ENCODE measurements at places on chromosomes 3 and 15.

DNA sequence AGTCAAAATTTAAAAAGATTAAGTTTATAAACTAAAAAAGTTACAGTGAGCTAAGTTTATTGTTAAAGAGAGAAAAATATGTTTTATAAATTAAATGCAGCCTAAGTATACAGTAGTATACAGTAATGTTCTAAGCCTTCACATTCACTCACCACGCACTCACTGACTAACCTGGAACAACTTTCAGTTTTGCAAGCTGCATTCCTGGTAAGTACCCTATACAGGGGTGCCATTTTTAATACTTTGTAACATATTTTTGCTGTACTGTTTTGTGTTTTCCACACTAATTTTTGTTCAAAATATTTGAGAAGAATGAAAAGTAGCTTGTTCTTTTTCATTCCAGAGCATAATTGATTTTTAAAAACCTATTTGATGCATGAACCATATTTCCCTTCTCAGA lies 524.9 kb downstream of the RBMS3 start:
- no peak for DNase-seq

DNA sequence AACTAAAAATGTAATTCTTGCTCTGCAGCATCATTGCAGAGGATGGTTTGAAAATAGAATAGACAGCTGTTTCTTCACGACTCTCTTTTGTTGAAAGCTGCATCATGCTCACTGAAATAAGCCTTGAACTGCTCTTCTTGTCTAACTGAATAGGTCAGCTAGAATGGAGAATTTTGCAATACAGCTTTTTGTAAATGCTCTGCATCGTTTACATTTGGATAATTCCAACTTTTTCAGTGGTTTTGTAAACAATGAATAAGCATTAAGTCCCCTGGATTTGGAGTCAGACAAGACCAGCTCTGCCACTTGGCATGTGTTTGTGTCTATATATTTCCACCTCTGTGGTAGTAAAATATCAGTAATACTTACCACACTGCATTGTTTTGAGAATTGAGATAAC lies 95.2 kb downstream of the PLSCR2 start:
- DNase-seq: no peak

DNA sequence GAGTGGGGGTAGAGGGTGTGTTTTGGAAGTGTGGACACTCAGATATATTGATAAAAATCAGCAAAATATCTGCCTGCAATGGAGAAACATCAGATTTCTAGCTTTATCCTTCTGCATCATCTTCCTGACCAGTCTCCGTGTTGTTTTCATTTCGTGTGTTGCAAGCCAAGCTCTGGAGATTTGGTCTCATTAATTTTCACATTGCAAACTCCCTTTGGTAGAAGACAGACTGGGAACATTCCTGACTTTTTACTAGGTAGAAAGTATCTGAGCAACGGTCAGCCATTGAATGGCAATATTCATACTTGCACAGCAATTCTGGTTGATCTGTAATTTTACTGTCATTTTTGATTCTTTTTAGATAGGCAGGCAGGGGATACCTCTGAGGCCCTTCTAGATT lies 30.4 kb downstream of the FSTL1 start:
- DNase-seq: no peak

GRCh38 chr15:58348095-58348812 lies 83.5 kb upstream of the LIPC start:
- DNase-seq: no peak

- DNase-seq: no peak
Observed at GRCh38 chr3:125608419-125608818, 13.1 kb upstream of the OSBPL11 start.

GRCh38 chr3:196472286-196472685 lies 31.3 kb downstream of the RNF168 start:
- DNase-seq: no peak

DNA sequence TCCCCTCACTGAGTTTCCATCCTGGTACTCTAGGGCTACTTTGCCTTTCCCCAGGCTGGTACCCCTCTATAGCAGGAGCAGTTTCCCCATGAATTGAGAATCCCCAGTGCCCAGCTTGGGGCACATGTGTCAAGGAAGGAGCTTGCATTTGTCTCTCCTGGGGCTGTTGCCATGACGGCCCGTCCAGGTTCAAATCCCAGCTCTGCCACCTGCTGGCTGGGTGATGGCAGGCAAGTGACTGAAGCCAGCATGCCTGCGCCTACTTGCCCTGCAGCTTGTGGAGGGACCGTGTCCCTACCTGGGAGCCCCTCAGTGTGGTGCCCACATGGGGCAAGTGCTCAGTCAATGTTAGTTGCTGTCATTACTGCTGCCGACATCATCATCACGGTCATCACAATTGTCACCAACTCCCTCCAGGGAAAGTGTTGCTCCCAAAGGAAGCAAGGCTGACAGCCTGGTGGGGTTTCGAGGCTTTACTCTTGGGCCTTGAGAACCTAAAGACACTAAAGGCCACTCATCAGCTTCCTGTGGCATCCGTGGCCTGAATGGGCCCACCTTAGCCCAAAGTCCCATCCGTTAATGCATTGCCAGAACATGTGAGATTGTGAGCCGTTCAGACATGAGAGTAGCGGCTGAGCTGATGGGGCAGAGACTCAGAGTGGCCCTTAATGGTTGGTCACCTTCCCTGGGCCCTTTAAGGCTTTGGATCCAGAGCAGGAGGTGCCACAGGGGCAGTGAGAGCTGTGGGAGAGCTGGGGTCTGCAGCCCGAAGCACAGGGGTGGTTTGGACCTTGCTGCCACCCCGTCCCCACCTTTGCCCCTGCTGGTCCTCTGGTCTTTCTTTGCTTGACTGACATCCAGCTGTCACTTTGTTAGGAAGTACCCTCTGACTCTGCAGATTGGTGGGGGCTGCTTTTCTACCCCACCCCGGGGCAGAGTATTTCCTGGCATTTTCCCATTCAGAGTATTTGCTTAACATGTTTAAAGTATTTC lies 144.4 kb downstream of the DNAJB8 start:
- peak; percentile 39 for DNase-seq

- DNase-seq: no peak
Observed at GRCh38 chr3:84893211-84893610, 65.6 kb upstream of the CADM2 start.

GRCh38 chr15:65723876-65724275 lies 68.2 kb downstream of the DENND4A start:
- DNase-seq: no peak

- no peak for DNase-seq
Observed at GRCh38 chr3:135918600-135918999, 46.9 kb upstream of the PPP2R3A start.

DNA sequence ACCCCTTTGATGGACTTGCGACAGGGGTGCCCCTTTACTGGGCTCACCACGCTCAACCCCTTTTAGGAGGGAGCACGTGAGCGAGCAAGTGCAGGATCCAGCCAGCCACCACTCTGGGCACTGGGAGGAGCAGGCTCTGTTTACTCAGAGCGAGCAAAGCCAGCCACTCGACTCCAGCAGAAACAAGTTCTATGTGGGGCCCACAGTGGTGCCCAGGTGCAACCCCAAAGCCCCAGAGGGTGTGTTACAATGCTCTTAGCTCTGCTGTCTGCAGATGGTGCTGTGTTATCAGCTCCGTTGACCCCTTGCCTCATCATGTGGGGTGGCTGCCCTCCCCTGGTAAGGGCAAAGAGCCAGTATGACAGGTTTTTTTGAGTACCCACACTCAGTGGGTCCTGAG lies 120.3 kb upstream of the SUCLG2 start:
- no peak for DNase-seq

DNA sequence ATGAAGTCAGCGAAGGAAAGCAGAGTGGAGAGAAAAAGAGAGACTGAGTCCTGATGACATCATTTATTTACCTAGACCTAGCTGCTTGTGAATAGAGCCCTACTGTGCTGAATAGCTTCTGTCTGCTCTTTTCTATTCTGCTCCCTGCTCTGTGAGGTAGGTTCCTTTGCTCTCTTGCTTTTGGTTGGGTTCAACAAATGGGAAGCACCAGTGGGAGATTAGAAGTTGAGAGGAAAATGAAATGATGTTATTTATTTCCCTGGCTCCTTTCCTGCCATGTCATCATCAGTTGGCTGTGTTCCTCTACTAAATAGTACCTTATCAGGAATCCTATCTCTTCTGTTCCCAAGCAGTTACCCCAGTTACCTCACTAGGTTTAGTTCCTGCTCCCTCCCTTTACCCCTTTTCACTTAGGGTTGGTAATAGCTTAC lies 23.5 kb downstream of the DTWD1 start:
- DNase-seq: no peak

- DNase-seq: no peak
Observed at GRCh38 chr15:76963596-76963995, 31.3 kb upstream of the PSTPIP1 start.

DNA sequence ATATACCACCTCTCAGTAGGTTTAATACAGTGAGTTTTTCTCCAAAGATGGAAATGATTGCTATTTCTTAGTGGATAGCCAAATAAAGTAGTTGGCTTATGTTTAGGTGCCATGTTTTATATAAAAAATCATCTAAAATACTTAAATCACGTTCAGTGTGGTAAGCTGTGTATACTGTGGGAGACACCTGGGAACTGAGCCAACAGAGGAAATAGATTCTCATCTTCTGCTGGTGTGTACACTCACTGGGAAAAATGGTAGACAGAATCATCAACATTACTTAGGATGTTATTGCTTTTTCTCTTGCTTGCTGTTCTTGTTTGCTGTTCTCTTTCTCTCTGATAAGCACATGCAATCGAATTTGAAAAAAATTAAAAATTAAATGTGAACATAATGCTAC lies 112.6 kb upstream of the MB21D2 start:
- DNase-seq: no peak

DNA sequence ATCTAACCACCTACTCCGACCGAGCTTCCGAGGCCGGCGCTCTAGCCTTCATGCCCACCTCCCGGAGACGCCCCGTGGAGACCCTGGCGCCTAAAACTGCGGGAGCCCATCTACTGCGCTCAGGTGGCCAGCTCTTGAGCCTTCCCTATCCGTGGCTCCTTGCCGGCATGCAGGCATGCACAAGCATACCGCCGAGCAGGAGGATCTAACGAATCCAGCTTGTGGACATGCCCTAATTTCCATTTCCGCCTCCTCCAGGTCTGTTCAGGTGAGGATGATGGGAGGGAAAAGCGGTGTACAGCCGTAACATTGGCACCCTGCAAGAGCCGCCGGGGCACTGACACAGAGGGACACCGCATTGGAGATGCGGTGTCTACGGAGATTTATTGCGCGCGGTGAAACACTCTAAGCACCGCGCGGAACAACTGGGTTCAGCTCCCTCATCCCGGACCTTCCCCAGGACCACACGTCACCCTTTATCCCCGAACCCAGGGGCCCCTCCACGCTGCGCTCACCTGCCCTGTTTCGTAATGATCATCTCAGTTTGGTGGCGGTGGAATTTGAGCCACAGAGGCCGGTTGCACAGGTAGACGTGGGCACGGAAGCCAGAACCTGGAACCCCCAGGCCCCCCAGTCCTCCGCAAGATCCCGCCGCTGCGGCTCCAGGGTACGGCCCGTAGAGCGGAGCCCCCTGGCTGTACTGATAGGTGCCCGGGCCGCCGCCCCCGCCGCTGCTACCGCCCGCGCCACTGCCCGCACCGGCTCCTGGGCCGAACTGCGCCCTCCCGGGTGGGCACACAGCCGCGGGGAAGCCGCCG lies 1.0 kb downstream of the EOMES start:
- DNase-seq: no peak

- DNase-seq: no peak
Observed at GRCh38 chr3:175378348-175378747, 519.2 kb downstream of the NAALADL2 start.

- no peak for DNase-seq
Observed at GRCh38 chr3:35602395-35602936, 36.9 kb upstream of the ARPP21 start.

GRCh38 chr3:61682671-61683548 lies 121.5 kb downstream of the PTPRG start:
- DNase-seq: no peak

All from stimulated activated CD4-positive, alpha-beta T cell treated with anti-CD3 and anti-CD28 coated beads, Interleukin-15, amount 100 ng/mL, for 48 hours (primary cell).